ENCODE measurements at places on chromosomes 6 and 20.

- DNase-seq, result no peak
Measured at GRCh38 chr6:85143676-85144075, 306.2 kb upstream of the NT5E start.

DNA sequence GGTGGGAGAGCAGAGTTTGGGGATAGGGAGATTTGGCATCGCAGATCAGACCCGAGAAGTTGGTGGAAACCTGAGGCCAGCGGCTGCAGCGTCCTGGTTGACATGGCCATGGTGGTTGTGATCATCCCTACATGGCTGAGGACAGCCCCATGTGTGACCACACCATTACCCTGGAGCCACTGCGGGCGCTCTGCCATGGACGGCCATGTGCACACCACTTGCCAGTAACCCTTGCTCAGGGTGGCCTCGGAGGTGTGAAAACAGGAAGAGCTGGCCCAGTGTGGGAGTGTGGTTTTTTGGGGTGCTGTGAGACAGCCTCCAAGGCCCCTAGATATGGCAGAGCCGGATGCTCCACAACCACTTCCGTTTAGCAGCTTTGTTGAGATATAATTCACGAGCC, 64.4 kb downstream of the TMEM242 start:
- DNase-seq, result no peak

DNA sequence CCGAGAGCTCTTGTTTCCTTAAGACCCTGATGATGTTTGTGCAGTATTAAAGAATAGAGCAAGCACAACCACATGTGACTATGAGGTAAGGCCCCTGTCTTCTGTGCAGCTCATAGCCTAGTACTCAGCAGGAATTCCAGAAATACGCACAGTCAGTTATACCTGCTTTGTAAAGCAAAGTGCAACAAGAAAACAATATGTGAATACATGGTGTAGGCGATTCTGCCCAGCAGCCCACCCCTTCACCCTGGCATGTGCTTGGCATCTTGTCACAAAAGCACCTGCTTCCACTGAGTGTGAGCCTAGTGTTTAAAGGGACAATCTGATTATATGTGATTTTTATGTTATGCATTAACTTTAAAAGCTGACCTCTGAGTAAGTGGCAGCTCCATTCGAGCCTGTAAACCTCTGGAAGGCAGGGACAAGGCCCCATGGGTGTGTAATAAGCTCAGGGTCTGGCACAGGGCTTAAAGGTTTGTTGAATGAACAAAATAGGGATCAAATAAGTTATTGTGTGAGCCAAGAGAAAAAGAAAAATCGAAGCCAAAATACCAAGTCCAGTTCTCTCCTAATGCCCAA, 148.7 kb downstream of the DOK5 start:
- no peak for DNase-seq

- peak; percentile 68 for DNase-seq
Measured at GRCh38 chr6:168962886-168963285, 290.8 kb downstream of the THBS2 start.

- DNase-seq, result no peak
Measured at GRCh38 chr20:43940518-43941225, 26.0 kb downstream of the TOX2 start.

GRCh38 chr20:40506537-40506939, 182.5 kb downstream of the MAFB start:
- DNase-seq, result peak; percentile 25

DNA sequence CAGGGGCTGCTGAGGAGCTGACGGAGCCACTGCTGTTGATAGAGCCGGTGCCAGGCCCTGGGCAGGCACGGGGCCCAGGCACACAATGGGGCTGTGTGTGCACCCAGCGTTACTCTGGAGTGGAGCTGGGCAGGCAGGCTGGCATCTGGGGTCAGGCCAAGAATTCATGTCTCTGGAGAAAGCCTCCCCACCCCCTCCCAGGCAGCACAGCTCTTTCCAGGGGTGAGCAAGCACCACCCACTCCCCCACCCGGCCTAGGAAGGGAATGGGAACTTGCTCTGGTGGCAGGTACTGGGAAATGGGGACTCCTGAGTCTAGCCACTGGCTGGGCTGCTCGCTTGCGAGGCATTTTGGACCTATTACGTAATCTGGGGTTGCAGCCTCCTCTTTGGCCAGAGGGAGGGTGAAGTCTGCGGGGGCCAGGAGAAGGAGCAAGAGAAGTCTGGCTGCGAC, 22.7 kb downstream of the TFEB start:
- no peak for DNase-seq

DNA sequence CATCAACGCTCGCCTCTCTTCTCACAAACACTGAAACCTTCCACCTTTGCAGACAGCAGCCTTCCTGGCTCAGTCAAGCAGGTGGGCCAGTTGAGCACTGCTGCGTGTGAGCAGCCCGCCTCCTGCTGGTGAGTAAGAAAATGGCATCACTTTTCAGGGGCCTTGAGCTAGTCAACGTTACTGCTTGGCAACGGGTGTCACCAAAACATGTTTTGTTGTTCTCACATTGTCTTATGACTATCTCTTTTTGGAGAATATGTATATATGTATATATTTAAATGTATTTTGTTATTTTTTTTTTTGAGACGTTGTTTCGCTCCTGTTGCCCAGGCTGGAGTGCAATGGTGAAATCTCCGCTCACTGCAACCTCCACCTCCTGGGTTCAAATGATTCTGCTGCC, 97.0 kb upstream of the AGPAT4 start:
- peak; percentile 43 for DNase-seq

DNA sequence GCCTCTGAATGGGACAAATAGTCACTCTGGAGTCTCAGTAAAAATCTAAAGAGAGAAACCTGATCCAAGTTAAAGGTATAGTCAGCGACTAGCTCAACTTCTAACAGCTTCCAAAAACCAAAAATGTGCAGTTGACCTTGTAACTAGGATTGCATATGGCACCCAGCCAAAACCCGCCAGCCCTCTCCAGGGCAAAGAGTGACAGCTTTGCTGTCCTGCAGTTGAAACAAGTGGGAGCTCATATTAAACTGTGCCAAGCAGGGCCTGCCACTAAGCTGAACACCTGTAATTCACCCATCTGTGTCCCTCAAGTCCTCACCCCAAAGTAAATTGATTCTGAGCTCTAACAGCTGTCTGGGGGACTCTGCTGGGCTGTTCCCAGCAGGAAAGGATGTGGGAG, 695.3 kb downstream of the MAFB start:
- DNase-seq, result no peak

DNA sequence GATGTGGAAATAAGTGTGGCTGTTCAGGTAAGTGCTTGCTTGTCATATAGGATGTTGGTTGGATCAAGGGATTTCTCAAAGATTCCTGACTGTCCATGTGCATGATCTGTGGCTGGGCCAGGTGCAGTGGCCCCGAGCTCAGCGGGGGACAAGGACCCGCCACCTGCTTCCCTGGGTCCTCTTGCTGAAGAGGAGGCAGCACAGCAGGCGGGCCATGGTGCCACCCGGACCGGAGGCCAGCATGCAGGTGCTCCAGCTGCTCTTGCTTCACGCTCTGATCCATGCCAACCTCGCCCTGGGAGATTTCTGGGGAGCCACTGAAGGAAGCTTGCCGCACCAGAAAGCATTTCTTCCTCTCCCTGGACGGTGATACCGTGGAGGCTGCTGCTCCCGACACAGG, 173.8 kb downstream of the HIVEP2 start:
- no peak for DNase-seq

- no peak for DNase-seq
Measured at GRCh38 chr6:44539701-44540355, 152.3 kb downstream of the CDC5L start.

GRCh38 chr20:9454791-9455190, 59.6 kb upstream of the LAMP5 start:
- DNase-seq, result no peak

- DNase-seq, result no peak
Measured at GRCh38 chr20:53677447-53678314, 84.0 kb upstream of the ZNF217 start.
